Stimulated activated CD4-positive, alpha-beta T cell treated with anti-CD3 and anti-CD28 coated beads, TNF-alpha, amount 100 ng/mL, for 1 hour (primary cell): ENCODE measurements at places on chromosomes 3 and 15.

DNA sequence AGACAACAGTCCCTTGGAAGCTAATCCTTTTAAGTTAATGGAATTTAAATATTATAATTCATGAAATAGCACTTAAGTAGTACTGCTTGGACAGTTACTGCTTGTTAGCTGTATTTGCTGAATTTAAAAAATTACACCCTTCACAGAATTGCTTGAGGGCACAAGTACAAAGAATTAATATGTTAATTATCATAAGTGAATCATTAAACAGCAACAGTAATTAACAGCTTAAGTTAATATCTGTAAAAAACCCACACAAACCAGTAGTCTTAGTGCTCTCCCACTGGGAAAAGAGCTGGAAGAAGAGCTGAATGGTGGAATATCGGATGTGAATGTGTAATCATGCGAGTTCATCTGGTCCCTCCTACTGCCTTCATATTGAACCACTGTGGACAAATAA lies 232.0 kb downstream of the CD47 start:
- no peak for DNase-seq

- no peak for DNase-seq
Observed at GRCh38 chr15:83248151-83249029, 36.1 kb downstream of the BNC1 start.

DNA sequence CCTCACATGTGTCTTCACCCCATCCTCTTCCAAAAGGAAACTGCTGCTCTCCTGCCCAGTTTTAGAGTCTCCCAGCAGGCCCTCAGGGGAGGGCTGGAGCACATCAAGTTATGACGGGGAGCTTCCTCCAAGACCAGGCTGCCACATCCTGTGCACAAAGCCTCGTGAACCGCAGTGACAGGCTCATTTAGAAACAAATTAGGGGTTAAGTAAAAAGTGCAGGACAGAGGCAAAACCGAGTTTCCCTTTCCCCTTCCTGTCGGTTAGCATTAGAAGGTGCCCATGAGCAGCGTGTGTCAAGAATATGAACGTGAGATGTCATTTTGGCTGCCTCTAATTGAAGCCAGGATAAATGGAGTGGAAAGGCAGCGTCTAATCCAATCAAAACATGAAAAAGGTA lies 199.7 kb downstream of the ARRDC4 start:
- DNase-seq, result no peak

- DNase-seq, result no peak
Observed at GRCh38 chr3:126916546-126916945, 66.4 kb upstream of the PLXNA1 start.

- DNase-seq, result no peak
Observed at GRCh38 chr3:88812576-88812975, 294.8 kb upstream of the EPHA3 start.

DNA sequence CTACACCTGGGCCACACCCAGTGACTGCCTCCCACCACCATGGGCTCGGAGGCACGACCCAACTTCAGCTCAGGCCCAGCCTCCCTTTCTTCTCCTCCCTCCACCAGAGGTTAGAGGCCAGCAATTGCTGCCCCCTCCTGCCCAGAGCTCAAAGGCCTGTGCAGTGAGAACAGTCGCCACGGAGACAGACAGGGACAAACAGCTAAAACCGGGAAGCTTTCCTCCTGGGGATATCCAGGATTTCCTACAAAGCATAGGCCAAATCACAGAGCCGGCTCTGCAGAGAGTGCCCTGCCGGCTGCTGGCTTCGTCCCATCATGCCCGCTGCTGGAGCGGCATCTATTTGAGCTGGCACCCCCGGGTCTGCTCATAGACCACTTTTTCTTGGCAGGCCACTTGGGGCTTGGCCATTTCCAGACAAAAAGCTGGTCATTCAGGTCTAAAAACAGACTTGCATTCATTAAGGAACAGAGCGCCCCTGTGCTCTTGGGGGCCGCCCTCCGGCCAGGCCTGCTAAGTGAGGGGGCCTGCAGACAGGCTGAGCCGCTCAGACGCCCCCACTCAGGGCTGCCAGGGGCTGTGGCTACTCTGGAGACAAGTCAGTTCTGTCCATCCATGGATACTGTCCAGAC lies 17.5 kb downstream of the GRAMD2A start:
- no peak for DNase-seq

DNA sequence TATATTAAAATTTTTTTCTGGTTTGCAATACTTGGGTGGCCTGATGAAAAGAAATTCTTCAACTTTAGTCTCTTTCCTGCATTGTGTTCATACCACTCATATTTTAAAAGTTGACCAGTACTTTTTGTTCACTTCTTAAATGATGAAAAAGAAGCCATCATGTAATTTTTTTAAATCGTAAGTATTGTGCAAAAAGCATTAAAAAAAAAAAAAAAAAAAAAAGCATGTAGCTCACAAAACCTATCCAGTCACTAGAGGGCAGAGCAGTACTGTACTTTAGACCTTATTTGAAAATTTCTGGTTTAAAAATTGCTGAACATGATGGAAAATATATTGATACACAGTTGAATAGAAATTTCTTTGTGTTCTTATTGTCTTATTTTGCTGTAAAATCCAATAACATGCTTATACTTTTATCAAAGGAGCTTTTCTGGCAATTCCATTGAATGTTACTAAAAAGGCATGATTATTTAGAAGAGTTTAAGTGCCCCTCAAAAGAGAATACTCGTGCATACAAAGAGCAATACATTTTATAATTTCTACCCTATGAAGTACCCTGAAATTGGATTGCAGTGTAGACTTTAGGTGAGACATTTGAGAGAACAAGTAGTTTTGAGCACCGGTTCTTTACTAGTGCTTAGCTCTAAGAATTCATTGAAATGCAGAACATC lies 137.7 kb downstream of the BBX start:
- DNase-seq, result no peak

DNA sequence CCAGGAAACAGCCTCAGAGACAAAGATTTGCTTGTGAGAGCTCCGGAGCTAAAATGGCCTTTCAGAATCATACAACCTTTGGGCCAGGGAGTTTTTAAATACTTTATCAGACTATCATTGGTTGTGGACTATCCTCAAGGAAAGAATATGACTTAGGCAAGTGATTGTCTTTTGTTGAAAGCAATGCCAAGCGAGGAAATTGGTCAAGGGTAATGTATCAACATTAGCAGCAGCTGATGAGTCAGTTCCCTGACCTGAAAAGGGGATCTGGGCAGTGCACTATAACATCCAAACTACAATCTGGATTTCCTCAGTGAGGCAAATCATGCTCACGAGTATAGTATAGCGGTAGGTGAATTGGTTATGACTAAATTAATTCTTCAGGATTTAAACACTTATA lies 303.6 kb downstream of the LSAMP start:
- DNase-seq, result no peak

DNA sequence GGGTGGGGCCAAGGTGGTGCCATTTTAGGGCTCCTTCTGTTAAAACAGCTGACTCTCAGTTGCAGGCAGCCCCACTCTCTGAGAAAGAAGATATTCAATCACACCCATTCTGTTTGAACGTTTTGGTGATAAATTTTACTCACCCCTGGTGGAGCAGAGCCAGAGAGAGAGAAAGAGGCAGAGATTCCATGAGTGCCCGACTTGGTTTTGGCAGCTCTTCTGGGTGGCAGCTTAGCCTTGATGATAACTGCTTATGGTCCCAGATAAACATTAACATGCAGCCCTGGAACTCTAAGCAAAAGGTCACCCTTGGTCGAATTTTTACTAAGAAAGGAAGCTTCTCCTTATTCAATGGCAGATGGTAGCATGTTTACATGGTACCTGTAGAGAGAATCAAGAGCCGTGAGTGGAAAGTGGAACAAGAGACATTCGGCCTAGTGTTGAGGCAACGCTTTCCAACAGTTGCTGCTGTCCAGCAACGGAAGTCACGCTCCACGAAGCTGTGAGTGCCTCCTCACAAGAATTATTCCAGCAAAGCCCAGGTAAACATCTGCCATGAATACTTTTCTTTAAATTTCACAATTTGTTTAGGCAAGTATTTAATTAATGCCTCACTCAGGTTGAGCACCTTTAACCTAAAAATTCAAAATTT lies 530.6 kb upstream of the ROBO2 start:
- no peak for DNase-seq
